Stimulated activated CD8-positive, alpha-beta memory T cell treated with anti-CD3 and anti-CD28 coated beads, Interleukin-15, amount 100 ng/mL, for 4 hours (primary cell): ENCODE measurements at places on chromosomes 4 and X.

GRCh38 chrX:118350221-118350620 is 4.3 kb downstream of the WDR44 start:
- DNase-seq = no peak

GRCh38 chr4:12178614-12179610 is 750.2 kb upstream of the HS3ST1 start:
- no peak for DNase-seq

GRCh38 chrX:26192204-26192603 is at the start of gene MAGEB6:
Gene MAGEB6 (plus strand): TSS chrX:26192440. CDS start chrX:26193847, 1,407 bp downstream.
- DNase-seq = no peak

DNA sequence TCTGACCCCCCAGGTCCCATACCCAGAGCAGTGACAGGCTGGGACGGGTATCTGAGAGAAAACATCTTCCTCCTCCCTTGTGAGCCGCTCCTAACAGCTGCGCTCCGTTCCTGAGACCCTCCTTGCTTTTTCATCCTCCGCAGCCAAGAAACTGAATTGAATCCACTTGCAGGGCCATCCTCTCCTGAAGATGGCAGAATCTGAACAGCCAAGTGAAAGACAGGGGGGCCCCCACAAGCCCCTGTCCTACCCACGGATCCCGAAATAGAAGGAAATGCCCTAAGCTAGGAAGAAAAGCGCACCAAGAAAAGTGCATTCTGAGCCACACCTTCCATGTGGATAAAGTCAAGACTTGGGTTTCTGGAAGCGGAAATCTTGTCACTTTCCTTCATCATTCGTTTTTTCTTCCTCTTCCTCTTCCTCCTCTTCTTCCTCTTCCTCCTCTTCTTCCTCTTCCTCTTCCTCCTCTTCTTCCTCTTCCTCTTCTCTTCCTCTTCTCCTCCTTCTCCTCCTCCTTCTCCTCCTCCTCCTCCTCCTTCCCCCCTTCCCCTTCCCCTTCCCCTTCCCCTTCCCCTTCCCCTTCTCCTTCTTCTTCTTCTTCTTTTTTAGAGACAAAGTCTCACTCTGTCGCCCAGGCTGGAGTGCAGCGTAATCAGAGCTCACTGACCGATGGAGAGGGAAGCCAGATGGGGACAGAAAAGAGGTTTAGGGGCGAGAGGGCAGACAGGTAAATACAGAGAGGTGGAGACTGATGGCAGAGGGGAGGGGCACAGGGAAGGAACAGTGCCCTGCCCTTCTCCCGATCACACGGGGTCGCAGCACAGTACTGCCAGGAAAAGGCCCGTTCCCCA is 86.0 kb upstream of the WWC2 start:
- DNase-seq = no peak

DNA sequence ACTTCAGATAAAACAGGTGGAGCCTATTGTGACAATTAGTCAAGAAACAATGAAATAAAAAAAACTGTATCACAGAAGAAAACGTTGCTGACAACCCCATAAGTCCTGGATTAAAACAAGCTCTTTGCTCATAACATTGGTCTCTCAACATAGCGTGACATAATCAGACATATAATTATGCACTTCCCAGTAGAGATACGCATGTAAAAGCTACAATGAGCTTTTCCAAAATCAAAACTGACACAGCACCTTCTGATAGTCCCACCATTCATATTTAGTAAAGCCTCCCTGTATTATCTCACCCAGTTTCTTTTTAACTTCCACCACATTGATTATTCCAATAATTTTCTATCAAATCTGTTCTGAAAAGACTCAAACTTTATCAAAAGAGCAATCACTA is 372.1 kb upstream of the SMIM31 start:
- DNase-seq = no peak

GRCh38 chrX:46642145-46642544 is 68.6 kb downstream of the CHST7 start:
- no peak for DNase-seq

GRCh38 chr4:108902769-108903168 is 139.9 kb upstream of the ETNPPL start:
- DNase-seq = no peak

DNA sequence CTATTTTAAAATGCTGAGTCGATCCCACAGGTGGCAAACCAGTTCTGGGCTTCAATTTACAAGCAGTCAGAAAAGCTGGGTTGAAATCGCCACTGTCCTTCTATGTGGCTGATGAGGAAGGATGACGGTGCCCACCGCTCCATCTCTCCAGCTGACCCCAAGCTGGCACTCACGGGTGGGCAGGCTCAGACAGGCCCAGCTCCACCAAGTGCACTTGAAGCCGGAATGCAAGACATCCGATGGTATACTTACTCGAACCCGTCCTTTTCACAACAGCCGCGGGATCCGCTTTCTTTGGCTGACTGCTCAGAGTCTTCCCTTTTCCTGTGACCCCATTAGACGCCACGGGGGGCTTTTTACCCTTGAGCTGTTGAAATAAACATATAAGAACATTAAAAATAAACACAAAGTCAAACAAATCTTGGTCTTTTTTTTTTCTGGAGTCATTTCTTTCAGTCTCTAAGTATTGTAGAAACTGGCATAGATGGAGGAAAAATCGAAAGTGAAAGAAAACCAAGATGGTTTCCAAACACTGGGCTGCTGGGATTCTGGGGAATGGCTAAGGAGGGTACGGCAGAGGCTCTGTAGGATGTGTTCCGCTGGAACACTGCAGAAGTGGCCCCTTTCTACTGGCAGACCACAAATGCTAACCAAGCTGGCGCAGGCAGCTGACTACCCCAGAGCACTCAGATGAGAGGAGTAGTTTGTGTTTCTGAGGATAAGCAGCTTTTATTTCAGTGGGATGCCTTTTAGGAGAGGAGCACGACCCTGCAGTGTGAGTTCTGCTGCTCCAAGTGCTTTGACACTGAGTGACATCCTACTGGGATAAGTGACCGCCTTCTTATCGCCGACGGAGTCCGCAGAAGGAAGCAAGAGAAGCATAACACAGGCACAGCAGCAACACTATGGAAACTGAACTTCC is 160.9 kb downstream of the AFAP1 start:
- DNase-seq = no peak

- DNase-seq = no peak
Observed at GRCh38 chr4:54230484-54231418, 1.7 kb downstream of the PDGFRA start.
